Mesendoderm (in vitro differentiated cells): ENCODE measurements at places on chromosomes 1 and 21.

GRCh38 chr1:109975718-109976117, 8.8 kb upstream of the AHCYL1 start:
- DNase-seq: no peak

DNA sequence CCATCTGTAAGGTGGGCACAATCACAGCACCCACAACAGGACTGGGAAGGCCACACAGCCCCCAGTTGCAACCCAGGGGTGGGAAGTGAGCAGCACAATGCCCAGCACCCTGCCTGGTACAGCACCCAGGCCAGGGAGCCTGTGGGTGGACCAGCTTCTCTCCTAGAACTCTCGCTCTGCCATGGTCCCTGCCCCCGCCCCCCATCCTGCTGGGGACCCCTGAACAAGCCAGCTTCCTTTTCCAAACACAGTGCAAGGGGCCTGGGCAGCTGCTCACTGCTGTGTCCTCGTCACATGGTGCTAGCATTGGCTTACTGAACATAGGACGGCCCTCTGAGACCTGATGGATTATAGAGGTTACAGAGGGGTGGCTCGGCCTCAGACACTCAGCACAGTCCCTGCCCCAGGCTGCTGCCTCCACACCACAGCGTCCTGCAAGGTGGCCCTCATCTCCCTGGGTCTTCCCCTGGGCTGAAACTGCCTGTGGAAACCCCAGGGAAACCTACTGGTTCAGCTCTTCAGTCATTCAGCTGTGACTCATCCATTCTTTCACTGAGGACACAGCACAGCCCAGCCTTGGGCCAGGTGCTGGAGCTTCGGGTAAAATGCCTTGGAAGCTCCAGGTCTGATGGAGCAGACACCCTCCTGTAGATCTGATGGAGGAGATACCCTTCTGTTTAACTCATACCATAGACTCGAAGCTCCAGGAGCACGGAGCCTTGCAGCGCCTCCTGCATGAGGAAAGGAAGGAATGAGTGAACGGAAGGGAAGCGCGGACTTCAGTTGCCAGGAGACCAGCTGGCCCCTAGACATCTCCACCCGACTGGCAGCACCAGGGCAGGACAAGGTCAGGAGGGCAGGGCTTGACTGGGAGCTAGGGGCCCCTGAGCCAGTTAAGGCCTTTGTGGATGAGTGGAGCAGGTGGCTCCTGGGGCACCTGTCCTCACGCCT, 8.1 kb upstream of the PRDM16 start:
- peak; percentile 46 for DNase-seq

DNA sequence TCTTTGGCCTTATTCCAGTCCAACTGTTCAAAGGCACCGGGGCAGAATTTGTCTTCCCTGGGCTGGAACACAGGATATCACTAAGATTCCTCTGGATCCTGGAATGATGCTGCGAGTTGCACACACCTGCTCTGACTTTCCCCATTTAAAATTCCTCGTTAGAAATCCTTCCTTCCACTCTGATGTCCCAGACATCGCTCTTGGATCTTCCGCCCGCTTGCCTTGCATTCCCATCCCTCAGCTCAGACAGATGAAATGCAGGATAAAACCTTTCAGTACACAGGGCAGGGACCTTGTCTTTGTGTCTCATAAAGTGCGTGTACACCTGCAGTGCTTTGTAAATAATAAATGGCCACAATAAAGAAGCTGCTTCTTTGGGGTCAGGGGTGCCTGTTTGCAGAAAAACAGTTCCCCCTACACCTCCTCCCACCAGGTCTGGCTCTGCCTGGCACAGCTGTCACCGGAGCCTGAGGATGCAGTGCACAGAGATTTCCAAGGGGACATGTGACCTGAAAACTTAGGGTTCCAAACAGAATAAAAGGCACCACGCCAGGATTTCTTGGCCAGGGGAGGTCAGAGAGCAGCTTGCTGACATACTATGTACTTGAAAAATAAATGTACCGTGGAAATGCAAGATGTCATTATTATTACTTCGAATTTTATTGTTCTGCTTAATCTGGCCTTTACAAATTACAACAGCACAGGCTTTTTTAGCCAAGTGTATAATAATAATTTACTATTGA, 62.9 kb upstream of the SYT6 start:
- DNase-seq: no peak

- DNase-seq: no peak
Measured at GRCh38 chr1:245645406-245645805, 490.6 kb downstream of the KIF26B start.

GRCh38 chr1:182610606-182611194, 6.5 kb upstream of the RGS16 start:
- DNase-seq: no peak

DNA sequence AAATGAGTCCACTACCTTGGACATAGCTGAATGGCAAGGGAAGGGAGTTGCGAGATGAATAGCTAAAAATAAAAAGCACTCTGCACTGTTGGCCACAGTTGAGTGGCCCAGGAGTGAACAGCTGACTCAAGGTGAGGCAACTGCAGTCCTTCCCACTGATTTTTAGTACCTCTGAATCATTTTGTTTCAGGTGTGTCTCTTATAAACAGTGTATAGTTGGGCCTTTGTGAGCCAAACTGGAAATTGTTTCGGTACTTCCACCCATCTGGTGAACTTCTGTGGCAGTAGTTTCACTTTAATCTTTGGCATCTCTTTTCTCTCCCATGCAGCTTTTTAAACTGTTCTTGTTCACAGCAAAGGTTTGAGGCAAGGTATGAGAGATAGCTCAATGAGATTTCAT, 122.7 kb downstream of the VAV3 start:
- no peak for DNase-seq

DNA sequence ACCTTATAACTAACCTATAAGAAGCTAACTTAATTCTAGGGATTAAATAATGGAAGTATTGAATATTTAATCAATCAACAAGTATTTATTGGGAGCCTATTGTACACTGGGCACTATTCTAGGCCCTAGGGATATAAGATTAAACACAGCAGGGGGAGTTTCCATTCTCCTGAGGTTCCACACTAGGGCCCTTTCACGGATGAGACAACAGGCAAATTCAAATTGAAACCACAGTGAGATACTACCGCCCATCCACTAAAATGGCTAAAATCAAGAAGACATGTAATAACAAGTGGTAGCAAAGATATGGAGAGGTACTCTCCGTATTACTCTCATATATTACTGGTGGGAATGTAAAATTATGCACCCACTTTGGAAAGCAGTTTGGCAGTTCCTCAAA, 674.4 kb downstream of the KIF26B start:
- DNase-seq: no peak

DNA sequence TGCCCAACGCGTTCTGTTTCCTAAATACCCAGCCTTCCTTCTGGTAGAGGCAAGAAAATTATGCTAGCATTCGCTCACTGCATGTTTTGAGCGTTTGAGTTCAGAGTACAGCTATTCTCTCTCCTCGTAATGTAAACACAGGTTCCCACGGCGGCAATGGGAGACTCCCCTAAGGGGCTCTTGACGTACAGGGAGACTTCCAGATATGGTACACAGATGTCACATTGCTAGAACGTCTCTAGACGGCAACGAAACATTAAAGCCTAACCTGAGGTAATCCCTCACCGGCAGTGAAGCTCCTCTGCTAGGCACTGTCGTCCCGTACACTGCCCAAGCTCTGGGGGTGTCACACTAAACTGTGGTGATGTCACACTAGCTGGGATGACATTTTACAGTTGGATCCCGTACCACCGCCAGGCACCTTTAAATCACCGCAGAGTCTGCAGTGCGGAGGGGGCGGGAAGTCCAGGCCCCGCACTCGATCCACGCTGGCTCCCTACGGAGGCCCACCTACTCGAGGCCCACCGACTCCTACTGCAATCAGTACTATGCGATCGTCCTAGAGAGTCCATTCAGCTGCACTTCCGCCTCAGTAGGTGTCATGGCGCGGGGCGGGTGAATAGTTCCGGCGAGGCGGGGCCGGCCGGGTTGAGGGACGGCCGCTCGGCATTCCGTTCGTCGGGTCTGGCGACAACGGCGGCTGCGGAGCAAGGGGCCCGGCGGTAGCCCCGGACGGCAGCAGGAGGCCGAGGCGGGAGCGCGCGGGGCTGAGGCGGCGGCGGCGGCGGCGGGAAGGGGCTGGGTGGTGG, at the start of gene HIPK1:
Gene HIPK1, plus strand, starts transcription at position 384 of the 809 bp plus-strand sequence.
- peak; percentile 95 for DNase-seq

- no peak for DNase-seq
Measured at GRCh38 chr21:42056468-42056867, 14.6 kb upstream of the UMODL1 start.

DNA sequence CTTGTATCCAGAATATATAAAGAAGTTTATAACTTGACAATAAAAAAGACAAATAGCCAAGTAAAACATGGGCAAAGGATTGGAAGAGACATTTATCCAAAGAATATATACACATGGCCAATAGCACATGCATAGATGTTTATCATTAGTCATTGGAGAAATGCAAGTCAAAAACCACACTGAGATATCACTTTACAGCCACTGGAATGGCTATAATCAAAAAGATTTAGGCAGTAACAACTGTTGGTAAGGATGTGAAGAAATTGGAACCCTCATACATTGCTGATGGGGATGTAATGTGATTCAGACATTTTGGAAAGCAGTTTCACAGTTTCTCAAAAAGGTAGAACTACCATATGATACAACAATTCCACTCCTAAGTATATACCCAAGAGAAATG, 51.1 kb downstream of the SLC44A5 start:
- DNase-seq: no peak

DNA sequence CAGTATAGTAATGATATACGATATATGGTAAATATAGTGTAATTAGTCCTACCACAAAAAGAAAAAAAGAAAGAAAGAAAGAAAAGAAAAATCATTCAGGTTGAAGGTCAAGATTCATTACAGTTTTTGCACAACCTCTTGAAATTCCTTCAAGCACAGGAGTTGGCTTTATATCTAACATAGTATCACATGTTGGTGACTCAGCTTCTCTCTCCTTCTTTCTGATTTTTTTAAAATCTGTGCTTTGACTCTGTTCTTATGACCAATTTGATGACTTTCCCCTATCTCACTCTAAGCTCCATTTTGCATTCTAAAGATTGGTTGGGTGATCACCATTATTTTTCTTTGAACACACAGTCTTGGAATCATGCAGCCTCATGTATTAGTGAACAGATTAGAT, 148.2 kb upstream of the COL11A1 start:
- no peak for DNase-seq

DNA sequence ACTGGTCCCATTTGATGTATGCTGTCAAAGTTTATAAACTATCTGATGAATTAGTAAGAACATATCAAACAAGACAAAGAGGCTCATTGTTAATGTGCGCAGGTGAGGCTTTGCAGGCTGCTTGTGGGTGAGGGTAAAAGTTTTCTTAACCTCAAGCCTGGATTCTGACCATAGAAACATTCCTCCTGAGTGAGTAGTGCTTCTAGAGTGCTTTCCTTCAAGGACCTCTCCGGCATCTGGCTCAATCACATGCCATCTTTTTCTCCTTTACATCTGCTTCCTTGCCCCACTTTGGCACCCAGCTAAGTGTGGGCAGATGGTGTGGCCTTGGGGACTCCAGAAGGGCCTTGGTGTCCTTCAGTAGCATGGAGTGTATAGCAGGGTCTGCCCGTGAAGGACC, 104.0 kb downstream of the ROR1 start:
- no peak for DNase-seq

DNA sequence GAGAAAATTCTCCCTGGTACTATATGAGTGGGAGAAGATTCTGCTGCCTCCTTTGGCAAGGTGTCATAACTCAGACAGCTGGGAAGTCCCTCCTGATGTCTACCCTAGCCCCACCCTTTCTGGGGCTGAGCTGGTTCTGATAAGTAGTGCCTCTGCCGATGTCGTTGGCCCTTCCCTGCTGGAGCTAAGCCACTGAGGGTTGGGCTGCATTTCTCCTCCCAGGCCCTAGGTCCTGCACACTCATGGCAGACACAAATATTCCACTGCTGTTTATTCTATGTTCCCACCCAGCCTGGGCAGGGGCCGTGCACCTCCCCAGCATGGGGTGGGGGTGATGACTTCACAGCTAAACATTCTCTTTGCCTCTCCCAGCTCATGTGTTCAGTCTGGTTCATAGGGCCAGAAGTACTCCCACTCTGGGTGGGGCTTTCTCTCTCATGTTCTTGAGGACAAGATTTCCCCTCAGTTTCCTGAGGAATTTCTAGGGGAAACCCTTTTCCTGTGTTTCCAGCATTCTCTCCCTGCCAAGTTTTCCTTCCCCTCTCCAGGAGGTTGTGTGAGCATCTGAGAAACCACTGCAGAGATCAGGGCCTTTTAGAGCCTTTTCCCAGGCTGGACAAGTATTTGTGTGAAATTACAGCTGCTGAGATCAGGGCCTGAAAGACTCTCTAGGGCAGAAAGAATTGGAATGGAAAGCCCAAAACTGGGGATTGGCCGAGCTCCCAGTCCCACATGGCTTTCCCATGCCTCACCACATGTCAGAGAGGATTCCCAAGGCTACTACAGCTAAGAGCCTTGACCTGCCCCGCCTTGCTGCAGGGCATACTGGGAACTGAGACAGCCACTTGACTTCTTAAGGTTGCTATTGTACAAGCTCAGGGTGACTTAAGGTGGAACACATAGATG, 66.2 kb downstream of the ATP2B4 start:
- DNase-seq: peak; percentile 72

- DNase-seq: peak; percentile 48
Measured at GRCh38 chr1:182337736-182338571, 53.6 kb downstream of the GLUL start.

GRCh38 chr1:230083746-230084407, 16.8 kb downstream of the GALNT2 start:
- DNase-seq: no peak

- DNase-seq: peak; percentile 11
Measured at GRCh38 chr1:63261736-63262458, 60.5 kb upstream of the FOXD3 start.

DNA sequence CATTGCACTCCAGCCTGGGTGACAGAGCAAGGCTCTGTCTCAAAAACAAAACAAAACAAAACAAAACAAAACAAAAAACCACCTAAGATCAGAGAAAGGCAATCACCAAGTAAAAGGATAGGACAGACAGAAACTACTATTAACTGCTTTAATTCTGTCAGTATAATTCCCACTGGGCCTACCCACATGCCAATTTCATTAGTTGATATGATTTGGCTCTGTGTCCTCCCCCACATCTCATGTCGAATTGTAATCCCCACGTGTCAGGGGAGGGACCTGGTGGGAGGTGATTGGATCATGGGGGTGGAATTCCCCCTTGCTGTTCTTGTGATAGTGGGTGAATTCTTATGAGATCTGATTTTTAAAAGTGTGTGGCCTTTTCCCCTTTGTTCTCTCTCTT, 27.2 kb upstream of the CAPZB start:
- peak; percentile 69 for DNase-seq

GRCh38 chr1:225881081-225881958, 860 bp downstream of the TMEM63A start:
- DNase-seq: peak; percentile 79
